ENCODE measurements at places on chromosomes 2 and 18.
A peak's percentile ranks its signal among the peaks of the same experiment; 100 is the strongest.

GRCh38 chr2:37802899-37803379 lies 122.1 kb upstream of the RMDN2 start:
- no peaks in the 10 kb centered on the region for H3K27me3 ChIP-seq
- H3K36me3 ChIP-seq = no peaks in the 10 kb centered on the region

- no peaks in the 10 kb centered on the region for H3K36me3 ChIP-seq
- no peak overlapping the region for H3K4me3 ChIP-seq
- H3K27ac ChIP-seq = no peak overlapping the region
- DNase-seq = no peak
- peaks cover 9% of the 10 kb centered on the region for H3K4me1 ChIP-seq
Observed at GRCh38 chr2:6827566-6828298, 38.0 kb downstream of the CMPK2 start.

DNA sequence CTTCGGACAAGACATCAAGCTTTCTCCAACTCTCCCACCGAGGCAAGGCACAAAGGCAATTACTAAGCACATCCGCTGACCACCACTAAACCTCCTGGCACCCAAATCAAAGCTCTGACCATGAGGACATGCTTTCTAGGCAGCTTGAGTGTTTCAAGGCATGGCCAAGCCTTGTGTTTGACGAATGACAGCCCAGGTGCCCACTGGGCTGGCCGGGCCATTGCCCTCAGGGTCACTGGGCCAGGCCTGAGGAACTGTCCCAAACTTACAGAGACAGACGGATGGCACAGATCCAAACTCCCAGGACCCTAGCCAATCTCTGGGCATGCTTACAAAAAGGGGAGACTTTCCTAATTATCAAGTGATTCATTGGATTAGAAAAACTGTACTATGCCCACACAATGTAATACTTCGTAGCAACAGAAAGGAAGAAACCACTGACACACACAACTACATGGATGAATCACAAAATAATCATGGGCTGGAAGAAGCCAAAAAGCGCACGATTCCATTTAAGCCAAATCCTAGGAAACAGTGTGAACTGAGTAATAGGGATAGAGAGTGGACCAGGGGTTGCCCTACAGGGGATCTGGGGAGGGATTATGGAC lies 20.2 kb downstream of the CRACDL start:
- H3K36me3 ChIP-seq = no peaks in the 10 kb centered on the region
- DNase-seq = no peak
- no peak overlapping the region for H3K27ac ChIP-seq
- no peak overlapping the region for H3K4me3 ChIP-seq
- H3K4me1 ChIP-seq = peaks cover 8% of the 10 kb centered on the region
- no peaks in the 10 kb centered on the region for H3K27me3 ChIP-seq

DNA sequence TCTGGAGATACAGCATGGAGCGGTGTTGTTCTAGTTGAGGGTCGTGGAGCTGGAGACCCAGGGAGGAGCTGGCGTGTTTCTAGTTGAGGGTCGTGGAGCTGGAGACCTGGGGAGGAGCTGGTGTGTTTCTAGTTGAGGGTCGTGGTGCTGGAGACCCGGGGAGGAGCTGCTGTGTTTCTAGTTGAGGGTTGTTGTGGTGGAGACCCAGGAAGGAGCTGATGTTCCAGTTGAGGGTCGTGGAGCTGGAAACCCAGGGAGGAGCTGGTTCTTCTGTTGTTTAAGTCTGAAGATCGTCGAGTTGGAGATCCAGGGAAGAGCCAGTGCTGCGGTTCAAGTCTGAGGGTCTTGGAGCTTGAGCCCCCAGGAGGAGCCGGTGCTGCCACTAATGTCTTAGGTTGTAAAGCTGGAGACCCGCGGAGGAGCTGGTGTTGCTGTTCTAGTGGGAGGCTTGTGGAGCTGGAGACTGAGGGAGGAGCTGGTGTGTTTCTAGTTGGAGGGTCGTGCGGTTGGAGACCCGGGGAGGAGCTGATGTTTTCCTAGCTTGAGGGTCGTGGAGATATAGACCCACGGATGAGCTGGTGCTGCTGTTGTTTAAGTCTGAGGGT lies 155.3 kb downstream of the RTP5 start:
- peaks cover 17% of the 10 kb centered on the region for H3K27me3 ChIP-seq
- DNase-seq = no peak
- H3K4me1 ChIP-seq = no peaks in the 10 kb centered on the region
- H3K27ac ChIP-seq = no peak overlapping the region
- H3K36me3 ChIP-seq = no peaks in the 10 kb centered on the region

DNA sequence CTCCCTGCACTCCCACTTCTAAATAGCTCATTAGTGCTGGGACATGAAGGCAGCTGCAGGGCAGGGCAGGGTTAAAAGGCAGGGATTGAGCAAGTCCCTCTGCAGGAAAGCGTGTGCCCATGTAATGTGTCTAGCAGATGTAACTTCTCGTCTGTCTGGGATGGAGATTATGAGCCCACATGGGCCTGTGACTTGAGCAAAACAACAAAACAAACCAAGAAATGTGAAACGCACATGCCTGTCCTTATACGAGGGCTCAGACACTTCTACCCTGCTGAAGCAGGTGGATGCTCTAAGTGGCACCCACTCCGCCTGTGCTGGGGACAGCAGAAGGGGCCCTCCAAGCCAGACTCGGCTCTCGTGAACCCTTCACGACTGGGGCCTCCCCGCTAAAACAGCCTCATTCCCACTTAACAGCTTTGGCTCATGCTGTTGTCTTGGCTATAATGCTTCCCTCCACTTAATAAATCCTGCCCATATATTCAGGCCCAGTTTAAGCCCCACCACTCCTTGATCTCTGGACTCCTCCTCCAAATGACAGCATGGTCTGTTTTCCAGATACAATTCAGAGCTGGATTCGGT lies 40.9 kb downstream of the TMEM247 start:
- H3K4me1 ChIP-seq = peaks cover 23% of the 10 kb centered on the region
- DNase-seq = peak; percentile 86
- H3K36me3 ChIP-seq = no peaks in the 10 kb centered on the region
- peak overlapping the region; percentile 45 for H3K27ac ChIP-seq
- H3K27me3 ChIP-seq = no peaks in the 10 kb centered on the region

GRCh38 chr2:112035786-112036185 lies 19.3 kb upstream of the TMEM87B start:
- DNase-seq = no peak
- no peak overlapping the region for H3K4me3 ChIP-seq
- H3K27ac ChIP-seq = no peak overlapping the region
- H3K36me3 ChIP-seq = no peaks in the 10 kb centered on the region
- H3K4me1 ChIP-seq = no peaks in the 10 kb centered on the region

Measured in esophagus muscularis mucosa (tissue), 4 donors.